A549 (cell line): ENCODE measurements at places on chromosomes 3 and 15.

GRCh38 chr15:48954538-48954937 is 9.2 kb downstream of the SHC4 start:
- DNase-seq, result no peak

GRCh38 chr3:13565581-13566452 is 16.9 kb downstream of the FBLN2 start:
- DNase-seq, result no peak

GRCh38 chr15:53618461-53618860 is 141.0 kb downstream of the WDR72 start:
- DNase-seq, result no peak

- no peak for DNase-seq
Measured at GRCh38 chr3:60080648-60081047, 1030.8 kb upstream of the CFAP20DC start.

DNA sequence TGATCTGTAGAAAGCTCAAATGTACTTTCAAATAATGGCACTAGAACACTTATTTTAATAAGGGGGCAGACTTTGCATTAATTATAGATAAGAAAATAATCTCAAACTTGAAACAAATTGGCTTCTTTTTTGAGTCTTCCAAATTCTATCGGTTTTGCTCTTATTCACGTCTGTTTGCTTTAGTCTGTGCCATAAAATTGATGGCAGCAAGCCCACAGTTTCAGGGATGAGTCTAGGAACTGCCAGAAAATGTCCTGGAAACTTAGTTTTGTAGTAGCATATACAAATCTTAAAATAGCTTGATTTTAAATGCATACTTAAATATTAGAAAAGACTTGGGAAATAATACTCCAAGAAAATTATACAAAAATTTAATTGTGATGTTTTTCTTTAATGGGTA is 39.7 kb downstream of the BCHE start:
- DNase-seq, result no peak

GRCh38 chr15:50993598-50993997 is 85.1 kb downstream of the AP4E1 start:
- DNase-seq, result no peak

DNA sequence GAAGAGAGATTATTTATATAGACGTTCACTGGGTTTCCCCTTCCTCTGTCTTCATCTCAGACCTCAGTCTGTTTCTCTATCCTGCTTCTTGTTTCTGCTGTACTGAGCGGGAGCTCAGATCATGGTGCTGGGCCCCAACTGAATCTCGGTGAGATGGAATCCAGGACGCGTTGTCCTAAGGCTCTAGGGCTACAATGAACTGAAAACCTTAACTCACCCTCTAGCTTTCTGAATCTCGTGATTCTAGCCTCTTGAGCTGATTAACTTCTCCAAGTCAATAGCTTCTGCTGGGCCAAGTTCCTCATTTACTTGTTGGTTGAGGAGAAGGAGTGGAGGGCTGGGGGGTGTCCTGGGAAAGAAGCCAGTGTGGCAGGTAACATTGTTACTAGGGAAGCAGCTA is 32.7 kb upstream of the MAP3K13 start:
- DNase-seq, result no peak
